ENCODE measurements at places on chromosomes 1 and 21.

GRCh38 chr21:28269173-28269572, 723.5 kb downstream of the LTN1 start:
- DNase-seq = no peak

DNA sequence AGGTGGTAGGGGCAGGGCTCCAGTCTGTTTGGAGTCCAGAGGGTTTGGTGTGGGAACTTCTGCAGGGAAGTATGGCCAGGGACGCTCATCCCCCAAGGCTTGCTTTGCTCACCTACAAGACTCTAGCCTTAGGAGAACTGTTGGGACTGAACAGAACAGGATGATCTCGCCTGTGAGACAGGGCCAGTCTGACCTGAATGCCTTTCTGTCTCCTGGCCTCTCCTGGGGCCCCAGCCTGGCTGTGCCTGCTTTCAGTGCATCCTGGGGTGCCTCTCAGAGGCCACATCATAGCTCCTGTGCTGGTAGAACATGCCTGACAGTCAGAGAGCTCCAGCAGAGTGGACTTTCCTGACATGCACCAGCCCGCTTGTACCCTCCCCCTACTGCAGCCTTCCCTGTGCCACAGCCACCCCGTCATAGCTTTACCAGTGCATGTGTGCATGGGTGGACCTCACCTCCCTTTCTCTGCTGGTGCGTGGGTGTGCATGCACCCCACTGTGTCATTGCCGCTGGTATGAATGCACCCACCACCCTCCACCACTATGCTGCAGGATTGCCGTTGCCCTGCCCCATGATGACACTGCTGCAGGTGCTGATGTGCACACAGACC, 165.8 kb downstream of the GIPC2 start:
- DNase-seq = no peak

- no peak for DNase-seq
These were observed 171.5 kb downstream of the LRRC7 start for GRCh38 chr1:69739251-69739605.

- no peak for DNase-seq
These were observed 738.0 kb downstream of the PTPRU start for GRCh38 chr1:29974316-29974724.

DNA sequence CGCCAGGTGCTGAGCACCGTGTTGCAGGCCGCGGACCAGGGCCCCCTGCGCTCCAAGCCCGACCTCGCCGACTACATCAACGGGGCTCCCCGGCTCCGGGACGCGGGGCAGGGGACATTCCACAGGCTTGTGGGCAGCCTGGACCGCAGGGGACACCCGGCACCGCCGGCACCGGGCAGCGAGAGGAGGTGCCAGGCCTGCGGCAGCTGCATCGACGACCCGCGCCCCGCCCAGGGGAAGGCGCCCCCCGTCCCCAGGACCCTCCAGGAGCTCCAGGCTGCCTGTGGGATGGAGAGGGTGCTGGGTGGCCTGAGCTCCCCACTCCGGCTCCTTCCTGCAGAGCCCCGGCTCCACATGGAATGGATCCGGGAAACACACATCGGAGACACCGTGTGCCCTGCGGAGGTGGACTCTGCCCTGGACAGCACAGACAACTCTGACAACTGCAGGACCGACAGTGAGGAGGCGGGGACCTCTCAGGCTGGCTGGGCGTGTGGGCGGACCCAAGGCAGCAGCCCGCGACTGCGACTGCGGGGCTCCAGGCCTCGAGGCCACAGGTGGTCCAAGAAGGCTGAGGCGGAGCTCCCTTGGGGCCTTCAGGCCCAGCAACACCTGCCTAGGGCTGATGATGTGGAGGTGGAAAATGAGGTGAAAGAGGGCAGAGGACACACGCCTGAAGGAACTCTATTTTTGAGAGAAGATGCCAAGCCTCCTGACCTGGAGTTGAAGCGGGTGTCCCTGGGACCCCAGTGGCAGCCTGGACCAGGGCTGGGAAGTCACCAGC, 22.8 kb downstream of the KIAA1614 start:
- no peak for DNase-seq

- DNase-seq = no peak
These were observed 11.5 kb downstream of the PALMD start for GRCh38 chr1:99657213-99658030.

- no peak for DNase-seq
These were observed 30.8 kb downstream of the IER5 start for GRCh38 chr1:181119093-181119989.

GRCh38 chr1:231070758-231071444, 30.8 kb upstream of the FAM89A start:
- DNase-seq = no peak

GRCh38 chr1:64292399-64292798, 89.0 kb downstream of the UBE2U start:
- no peak for DNase-seq

DNA sequence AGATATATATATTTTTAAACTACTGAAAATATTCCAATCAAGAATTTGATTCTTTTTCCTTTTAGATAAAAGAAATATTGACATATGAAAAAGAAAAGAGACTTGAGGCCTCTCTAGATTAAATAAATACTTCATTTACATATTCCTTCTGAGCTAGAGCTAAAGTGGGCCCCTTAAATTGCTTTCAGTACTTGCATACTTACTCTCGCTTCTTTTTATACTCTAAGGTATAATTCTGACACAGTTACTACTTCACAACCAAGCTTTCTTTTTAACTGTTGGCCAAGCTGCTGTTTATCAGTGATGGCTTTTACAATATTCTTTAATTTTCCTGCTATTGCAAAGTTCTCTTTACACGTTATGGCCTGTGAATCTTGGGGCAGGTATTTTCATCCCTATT, 24.6 kb downstream of the EXTL2 start:
- no peak for DNase-seq

- DNase-seq = no peak
These were observed 20.9 kb upstream of the NCMAP start for GRCh38 chr1:24535021-24535424.

DNA sequence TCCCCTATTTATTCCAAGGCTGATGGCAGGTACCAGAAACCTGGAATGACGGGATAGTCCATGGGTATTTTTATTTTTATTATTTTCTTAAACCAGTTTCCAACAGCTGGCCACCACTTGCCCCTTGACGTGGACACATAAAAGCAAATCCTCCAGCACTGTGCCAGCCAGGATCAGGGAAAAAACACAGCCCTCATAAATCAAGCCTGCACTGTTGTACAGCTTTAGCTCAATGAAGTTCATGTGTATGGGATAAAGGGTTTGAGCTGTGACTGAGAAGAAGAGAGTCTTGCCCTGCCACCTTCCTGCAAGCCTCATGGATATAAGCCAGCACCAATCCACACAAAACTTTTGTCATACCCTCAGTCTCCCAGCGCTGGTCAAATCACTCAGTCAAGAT, 303.8 kb upstream of the SPAG17 start:
- no peak for DNase-seq

DNA sequence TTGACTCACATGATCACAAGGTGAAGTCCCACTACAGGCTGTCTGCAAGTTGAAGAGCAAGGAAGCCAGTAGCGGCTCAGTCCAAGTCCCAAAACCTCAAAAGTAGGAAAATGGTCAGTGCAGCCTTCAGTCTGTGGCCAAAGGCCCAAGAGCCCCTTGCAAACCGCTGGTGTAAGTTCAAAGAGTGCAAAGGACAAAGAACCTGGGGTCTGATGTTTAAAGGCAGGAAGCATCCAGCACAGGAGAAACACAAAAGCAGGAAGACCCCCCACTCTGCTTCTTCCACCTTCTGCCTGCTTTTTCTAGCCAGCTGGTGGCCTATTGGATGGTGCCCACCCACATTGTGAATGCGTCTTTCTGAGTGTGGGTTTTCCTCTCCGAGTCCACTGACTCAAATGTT, 2222.6 kb downstream of the MRPL39 start:
- no peak for DNase-seq

- DNase-seq = no peak
These were observed 136.5 kb downstream of the ZSCAN20 start for GRCh38 chr1:33608825-33609400.

DNA sequence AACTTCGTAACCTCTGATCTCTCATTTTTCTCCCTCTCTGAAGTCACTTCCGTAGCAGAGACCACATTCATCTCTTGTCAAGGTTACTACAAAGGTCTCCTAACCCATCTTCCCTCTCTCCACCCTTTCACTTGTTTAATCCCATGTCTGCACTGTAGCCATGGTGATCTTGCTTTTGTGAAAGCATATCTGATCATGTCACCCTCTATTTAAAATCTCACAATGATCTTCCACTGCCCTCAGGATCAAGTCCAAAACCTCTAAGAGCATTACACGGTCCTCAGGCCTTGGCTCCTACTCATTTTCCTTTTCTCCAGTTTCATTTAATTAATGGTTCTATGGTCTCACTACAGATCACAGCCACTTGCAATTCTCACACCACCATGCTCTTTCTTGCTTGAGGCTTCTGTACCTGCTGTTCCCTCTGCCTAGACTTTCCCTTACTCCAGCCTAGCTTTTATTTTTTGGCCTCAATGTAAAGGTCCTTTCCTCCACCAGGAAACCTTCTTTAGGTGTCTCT, 12.1 kb downstream of the ARHGEF11 start:
- no peak for DNase-seq

DNA sequence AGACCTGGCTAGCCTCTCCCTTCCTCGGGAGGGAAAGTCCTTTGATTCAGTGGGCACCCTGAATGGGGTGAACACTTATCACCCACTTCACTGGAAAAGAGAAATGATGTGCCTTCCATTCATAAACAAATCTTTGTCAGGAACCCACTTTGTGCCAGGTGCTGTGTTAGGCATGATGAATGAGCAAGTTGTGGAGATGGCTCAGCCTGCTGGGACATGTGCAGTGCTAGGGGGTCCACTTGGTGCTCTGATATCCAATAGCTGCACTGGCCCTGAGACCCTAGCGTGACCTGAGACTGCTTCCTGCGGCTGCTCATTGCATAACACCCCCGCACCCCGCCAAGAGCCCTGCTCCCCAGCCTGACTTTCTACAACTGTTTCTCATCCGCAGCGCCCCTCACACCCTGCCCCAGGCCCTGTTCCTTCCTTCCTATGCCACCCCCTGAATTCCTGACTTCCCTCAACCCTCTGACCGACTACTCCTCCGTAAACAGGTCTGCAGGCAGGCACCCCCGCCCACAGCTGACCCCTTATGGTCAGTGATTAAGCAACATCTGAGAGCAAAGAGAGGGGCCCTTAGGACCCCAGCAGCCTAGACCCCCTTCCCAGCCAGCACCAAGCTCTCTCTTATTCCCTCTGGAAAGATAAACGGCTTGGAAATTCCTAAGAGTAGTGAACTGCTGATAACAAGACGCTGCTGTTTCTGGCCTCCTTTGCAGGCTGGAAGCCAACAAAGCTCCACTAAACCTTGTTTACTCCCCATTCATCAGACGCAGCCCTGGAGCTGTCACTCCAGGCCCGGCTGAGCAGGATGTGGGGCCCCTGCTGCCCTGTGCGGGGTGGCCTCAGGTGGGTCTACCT, 12.9 kb downstream of the CSRP1 start:
- DNase-seq = no peak

DNA sequence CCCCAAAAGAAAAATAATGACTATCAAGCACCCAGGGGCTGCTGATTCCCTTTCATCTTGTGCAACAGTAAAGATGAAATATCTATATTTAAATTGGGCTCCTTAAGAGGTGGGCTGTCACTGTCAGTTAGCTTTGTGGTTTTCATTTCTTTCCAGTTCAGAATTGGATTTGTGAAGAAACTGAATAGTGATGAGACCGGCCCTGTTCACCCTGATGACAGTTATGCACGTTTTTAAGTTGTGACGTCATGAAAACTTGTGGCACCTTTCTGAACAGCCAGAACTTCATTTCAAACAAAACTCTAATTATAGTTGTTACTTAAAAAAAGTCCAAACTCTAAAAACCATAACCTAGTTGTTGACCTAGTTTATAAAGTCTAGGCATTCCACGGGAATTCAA, 125.9 kb downstream of the RUNX1 start:
- DNase-seq = no peak

DNA sequence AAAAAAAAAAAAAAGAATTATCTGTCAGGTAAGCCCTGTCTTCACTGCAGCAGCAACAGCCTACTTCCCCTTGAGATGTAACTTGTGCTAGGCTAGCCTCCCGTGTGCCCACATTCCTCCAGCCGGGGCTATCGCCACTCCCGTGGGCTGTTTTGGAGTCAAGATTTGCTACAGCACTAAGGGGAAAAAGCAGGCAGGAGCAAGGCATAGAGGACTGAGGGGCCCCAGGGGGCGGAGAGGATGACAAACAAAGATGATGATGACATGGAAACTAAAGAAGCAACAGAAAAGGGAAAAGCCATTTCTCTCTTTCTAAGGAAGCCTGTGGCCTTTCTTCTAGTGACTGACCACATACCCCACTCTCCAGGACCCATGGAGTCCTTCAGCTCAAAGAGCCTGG, 1.9 kb downstream of the TNFAIP8L2 start:
- DNase-seq = no peak

DNA sequence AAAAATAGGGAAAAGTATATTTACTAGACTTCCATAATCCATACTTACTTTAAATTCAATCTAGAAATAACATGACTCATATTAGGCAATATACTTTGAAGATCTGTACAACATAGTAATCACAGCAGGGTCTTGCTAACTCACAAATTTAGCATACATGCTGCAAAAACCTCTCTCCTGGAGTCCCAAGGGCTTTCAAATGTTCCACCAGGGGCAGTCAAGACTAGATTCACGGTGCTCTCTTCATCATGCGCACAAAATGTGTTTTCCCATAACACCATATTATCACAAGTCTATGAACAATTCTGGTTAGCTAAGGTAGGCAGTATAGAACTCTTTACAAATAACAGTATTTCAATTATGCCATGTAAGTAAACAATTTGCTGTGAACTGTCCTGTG, 45.8 kb downstream of the SSX2IP start:
- no peak for DNase-seq

DNA sequence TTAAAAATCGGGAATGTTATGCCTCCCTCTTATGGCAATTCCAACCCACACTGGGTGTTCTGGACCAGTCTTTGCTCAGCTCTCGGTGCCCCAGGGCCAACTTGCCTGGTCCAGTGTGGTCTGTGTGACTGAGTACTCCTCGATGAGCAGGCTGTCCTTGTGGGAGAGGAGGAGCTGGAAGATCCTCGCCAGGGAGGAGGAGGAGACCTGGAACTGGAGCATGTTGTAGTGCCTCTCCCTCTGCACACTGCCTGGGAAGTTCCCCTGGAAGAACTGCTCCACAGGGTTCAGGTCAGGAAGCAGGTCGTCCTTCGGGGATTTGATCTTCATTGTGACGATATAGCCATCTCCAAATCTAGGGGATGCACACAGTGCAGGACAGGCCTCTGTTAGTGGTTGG, 88.5 kb upstream of the GCLM start:
- no peak for DNase-seq

Measured in ecto neural progenitor cell (in vitro differentiated cells).